RWPE1 (cell line): ENCODE measurements at places on chromosomes 6 and 20.

DNA sequence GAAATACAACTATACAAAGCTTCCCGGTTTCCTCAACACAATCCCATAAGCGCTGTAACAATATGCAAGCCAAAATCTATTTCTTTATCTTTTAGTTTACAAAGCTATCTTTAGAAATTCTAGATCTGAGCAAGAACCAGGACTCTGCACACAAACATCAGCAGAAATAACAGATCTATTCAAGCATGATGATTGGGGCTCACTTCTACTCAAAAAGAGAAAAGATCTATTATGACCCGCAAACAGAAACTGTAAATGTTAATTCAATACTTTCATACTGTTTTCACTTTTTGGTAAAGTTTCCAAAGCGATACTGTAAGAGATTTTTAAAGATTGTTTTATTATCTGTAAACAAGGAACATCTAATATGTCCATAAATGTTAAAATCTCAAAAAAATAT is 86.6 kb downstream of the SESN1 start:
- no peak for DNase-seq

GRCh38 chr6:112863753-112864152 is 516.6 kb downstream of the RFPL4B start:
- no peak for DNase-seq

- no peak for DNase-seq
Measured at GRCh38 chr6:21840428-21840827, 246.9 kb downstream of the SOX4 start.

DNA sequence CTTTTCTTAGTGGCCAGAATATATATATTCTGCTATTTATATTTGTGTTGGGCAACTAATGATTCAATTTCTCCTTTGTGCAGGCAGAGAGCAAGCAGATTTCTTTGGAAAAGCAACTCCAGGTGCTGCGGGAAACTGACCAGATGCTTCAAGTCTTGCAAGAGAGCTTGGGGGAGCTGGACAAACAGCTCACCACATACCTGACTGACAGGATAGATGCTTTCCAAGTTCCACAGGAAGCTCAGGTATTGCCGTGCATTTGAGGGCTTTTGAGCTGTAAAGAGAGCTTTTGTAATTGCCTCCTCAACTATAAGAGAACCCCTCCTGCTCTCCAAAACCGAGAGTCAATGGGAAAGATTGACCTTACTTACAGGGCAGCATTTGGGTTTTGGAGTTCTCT is 203.5 kb downstream of the UTRN start:
- no peak for DNase-seq

DNA sequence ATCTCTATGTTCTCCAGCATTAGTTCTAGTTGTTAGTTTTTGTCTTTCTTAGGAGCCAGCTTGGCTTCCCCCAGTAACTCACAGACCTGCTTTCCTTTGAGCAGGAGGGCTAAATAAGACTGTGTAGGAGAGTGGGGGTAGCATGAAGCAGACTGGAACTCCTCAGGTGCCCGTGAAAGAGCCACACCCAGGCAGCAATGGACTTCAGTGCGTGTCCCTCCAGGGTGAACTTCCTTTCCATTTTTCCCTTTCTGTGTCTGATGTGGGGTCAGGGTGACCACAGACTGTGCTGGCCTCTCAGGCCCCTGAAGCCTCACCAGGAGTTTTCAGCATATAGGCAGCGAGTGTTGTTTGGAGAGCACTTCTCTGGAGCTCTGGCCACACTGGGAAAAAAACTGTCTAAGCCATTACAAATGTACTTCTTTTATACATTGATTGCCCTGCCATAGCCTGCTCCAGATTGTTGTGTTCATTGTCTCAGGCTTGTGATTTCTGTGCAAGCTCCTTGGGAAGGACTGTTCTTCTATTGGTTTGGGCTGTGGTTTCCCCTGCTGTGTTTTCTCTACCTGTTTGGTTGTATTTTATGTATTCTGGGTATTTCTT is 55.7 kb downstream of the SH3BGRL2 start:
- DNase-seq: no peak

- peak; percentile 69 for DNase-seq
Measured at GRCh38 chr6:88982720-88983119, 19.3 kb upstream of the RNGTT start.

- no peak for DNase-seq
Measured at GRCh38 chr6:82740072-82740471, 325.6 kb downstream of the UBE3D start.

- no peak for DNase-seq
Measured at GRCh38 chr20:59458645-59459044, 145.7 kb upstream of the PHACTR3 start.

DNA sequence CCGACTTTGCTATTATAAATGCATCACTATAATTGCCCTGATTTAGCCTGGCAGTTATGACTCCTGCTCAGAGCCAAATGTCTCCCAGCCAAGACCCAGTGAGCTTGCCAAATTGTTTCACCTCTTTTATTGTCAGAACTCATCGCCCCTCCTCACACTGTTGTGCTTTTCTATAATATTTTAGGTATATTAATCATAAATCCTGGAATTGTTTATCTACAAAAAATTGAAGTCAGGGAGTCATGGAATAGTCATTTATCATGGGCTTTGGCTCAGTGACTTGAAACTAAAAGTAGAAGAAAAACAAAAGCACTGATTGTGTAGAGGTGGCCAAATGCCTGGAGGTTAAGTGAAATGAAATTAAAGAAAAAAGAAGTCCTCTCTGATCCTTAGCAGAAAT is 85.6 kb downstream of the PFDN4 start:
- DNase-seq: no peak

- no peak for DNase-seq
Measured at GRCh38 chr6:52136055-52136454, 48.6 kb upstream of the PKHD1 start.

- DNase-seq: no peak
Measured at GRCh38 chr6:47428288-47428687, 49.3 kb upstream of the CD2AP start.

GRCh38 chr20:12315652-12316051 is 398.0 kb downstream of the BTBD3 start:
- no peak for DNase-seq

DNA sequence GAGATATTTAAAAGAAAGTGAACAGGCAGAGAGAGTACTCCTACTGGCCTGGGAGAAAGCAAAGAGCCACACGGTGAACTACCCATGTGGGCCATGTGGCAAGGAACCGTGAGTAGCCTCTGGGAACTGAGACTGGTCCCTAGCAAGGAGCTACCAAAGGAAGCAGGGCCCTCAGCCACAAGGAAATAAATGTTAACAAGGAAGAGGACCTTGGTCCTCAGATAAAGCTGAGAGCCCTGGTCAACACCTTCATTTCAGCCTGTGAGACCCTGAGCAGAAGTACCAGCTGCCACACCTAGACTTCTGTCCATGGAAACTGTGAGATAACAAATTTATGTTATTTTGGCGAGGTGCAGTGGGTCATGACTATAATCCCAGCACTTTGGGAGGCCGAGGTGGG is 25.3 kb downstream of the BMP2 start:
- no peak for DNase-seq

- DNase-seq: peak; percentile 14
Measured at GRCh38 chr20:5181958-5182357, 55.1 kb downstream of the CDS2 start.

- DNase-seq: no peak
Measured at GRCh38 chr20:39829661-39830060, 859.4 kb downstream of the MAFB start.

- DNase-seq: no peak
Measured at GRCh38 chr6:34437644-34437970, 11.7 kb upstream of the RPS10 start.

DNA sequence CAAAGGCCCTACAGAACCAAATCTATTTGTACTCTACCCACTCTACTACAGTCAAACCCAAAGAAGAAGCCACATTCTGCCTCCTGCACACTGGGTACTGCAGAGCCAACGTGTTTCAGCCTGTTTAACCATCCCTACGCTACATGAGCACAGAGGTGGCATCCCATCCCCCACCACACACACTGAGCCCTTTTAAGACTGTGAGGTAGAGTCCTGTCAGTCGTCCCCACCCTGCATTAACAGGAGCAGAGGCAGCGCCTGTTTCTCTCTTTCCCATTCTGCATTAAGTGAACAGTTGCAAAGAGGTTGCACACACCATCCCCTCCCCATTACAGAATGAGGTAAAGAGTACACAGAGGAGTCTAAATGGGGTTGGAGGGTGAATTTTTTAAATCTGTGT is 5.2 kb upstream of the RSPH4A start:
- DNase-seq: no peak

- peak; percentile 79 for DNase-seq
Measured at GRCh38 chr20:62370115-62370806, 3.1 kb upstream of the LAMA5 start.

DNA sequence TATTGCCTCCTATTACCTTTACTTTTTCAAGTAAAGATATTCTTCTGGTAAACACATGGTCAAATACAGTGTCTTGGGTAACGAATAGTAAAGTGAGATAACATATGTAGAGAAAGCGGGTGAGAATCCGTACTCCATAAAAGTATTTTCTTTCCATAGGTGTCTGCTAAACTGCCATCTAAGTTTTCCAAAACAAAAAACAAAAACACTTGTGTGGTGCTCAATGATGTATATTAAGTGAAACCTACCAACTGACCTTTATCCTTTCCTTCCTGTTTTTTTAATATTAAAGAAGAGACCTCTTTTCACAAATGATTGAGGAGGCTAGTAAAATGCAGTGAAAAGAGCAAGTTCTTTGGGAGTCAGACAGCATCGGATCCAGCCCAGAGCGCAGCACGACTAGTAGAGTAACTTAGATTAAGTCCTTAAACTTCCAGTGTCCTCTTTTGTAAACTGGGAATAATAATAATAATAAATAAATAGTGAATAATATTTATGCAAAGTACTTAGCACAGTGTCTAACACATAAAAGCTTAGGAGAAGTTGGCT is 437 bp upstream of the CDKAL1 start:
- DNase-seq: no peak

DNA sequence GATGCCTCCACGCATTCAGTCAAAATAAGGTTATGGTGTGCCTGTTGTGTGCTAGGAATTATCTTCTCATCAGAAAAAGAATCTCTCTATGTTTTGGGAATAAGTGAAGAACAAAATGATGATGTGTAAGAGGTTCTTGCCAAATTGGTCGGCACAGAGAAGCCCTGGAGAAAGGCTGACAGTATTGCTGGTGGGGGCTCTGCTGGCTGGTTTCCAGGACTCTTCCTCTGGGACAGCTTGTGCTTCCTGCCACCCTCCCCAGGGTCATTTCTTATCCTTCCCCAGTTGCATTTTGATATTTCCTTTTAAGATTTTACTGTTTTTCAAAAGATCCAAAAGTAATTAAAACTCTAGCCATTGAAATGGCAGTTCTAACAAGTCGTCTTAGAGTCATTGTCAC is 22.1 kb downstream of the CST4 start:
- DNase-seq: no peak

GRCh38 chr6:14660806-14661579 is 543.4 kb downstream of the CD83 start:
- DNase-seq: no peak
